ENCODE measurements at places on chromosomes 5 and 9.
A peak's percentile ranks its signal among the peaks of the same experiment; 100 is the strongest.

- no peak for DNase-seq
These were observed 36.7 kb downstream of the DOCK8 start for GRCh38 chr9:251398-251797.

DNA sequence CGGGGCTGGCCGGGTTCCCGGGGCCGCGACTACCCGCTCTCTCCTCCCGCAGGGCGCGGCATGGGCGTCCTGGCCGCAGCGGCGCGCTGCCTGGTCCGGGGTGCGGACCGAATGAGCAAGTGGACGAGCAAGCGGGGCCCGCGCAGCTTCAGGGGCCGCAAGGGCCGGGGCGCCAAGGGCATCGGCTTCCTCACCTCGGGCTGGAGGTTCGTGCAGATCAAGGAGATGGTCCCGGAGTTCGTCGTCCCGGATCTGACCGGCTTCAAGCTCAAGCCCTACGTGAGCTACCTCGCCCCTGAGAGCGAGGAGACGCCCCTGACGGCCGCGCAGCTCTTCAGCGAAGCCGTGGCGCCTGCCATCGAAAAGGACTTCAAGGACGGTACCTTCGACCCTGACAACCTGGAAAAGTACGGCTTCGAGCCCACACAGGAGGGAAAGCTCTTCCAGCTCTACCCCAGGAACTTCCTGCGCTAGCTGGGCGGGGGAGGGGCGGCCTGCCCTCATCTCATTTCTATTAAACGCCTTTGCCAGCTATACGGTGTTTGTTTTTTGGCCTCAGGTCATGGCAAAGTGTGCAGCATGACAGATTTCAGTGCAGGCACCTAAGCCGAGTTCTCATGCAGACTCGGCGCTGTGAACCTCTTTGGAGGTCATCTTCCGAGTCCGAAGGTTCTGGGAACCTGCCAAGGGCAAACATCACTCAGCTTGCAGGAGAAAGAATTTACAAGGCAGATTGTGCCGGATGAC lies 516 bp downstream of the MRPL41 start:
- DNase-seq: no peak

DNA sequence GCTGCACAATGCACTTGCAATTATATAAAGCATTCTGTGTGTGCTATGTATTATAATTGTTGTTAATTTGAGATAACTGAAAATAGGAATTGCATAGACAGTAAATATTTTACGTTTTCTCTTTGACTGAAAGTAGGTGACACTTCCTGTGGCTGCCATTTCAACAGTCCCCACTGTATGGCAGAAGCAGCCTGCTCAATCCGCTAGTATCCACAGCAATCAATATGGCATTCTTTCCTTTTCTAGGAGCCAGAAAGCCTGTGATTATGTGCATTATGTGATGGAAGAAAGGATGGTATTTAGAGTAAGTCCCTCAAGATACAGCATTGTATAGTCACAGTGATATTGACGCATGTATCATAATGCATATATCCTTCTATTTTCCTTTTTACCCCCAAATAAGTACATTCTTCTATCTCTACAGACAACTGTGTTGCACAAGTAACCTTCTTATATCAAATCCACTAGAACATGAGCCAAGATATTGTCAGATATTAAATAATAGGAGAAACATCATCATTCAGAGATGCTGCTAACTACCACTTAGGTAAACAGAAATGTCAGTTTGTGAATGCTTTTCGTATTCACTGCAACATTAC lies 59.7 kb downstream of the CARTPT start:
- peak; percentile 52 for DNase-seq

- DNase-seq: peak; percentile 21
These were observed 28.0 kb downstream of the MARCHF3 start for GRCh38 chr5:127002390-127002789.

GRCh38 chr5:43192558-43193180 lies 644 bp downstream of the NIM1K start:
- peak; percentile 39 for DNase-seq

DNA sequence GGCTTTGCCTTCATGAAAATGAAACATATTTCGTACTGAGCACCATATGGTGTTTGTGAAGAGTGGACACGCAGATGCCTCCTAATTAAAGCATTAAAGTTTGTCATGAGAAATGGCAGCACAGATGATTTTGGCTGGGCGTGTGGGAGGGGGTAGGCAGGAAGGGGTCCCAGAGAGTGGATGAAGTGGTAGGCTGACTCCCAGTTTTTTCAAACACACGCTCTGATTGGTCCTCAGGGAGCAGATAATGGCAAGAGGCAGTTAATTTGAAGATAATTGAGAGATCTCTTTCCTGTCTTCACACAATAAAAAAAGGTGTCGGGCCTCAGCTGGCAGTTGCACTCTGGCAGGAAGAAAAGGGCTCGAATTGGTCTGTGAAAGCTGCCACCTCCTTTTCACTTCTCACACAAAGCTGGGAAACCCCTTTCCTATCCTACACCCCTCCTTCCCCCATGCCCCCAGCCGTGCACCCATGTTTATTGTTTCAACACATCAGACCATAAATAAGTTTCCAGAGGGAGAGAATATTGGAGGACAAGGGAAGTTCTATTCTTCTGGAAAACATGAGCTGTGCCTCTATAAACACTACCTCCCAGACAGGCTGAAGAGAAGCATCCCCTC lies 429.6 kb downstream of the ARHGEF28 start:
- DNase-seq: no peak

DNA sequence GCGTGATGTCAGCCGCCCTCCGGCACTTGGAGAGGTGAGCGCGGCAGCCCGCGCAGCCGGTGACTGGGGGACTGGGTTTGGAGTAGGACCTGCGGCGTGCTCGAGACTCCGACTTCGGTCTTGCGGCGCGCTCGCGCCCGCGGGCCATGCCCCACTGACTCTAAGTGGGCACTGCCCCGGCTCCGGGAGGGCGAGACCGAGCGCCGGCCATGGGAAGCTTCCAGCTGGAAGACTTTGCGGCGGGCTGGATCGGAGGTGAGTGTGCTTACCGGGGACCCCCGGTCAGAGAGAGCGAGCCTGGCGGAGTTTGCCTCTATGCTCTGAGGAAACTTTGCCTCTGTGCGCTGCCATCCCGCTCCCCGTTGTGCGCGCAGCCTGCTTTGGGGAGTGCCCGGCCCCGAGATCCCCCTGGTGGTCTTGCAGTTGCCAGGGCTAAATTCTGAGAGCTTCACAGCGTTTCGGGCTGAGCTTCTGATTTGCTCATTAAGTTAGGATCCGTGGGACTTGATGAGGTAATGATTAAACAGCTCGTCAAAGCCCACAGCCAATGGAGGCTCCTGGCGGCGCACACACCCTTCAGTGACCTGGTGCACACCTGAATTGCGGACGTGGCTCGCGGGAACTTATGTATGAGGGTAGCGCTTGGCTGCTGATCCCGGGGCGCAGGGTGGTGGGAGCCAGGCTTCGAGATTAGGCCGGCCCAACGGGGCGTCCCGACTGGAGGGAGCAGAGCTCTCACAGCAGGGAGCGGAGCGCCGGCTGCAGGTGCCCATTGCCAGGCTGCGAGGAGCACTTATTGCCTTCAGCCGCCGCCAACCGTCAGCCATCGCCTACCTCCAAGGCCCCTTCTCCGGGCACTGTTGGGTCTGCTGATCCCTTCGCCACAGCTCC lies at the start of gene SLC25A48:
TSS of gene SLC25A48 (plus strand) at position 25 of the 891 bp plus-strand sequence. CDS start at position 210, 185 bp downstream.
- peak; percentile 80 for DNase-seq

- no peak for DNase-seq
These were observed 40.5 kb downstream of the DAB2IP start for GRCh38 chr9:121691890-121692289.

DNA sequence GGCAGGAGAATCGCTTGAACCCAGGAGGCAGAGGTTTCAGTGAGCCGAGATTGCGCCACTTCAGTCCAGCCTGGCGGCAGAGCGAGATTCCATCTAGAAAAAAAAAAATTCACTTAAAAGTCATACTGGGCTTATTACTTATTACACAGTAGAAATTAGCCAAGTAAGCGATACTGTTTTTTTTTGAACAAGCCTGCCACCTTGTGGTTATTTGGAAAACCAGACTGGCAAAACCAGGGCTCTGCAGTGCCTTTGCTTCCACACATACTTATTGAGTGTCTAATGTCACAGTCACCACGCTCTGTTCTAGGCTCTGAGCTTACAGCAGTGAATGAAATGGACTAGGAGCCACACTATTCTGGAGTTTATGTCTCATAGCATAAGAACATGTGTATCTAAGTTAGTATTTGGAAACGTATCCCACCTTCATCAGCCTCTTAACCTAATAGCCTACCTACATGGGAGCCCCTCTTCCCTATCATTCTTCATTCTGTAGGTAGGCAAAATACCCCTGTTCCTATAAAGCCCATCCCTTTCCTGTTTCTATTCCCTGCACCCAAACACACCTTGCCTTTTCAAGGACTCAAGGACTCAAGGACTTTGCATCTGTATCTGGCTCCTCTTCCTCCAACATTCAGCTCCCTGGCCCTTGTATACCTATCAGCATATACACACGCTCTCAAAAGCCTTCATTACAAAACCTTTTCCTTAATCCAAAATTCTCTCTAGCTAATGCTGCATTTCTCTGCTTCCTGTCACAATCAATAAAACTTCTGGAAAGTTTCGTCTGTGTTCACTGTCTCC lies 13.9 kb upstream of the BASP1 start:
- peak; percentile 71 for DNase-seq

GRCh38 chr5:112549605-112550166 lies 130.6 kb upstream of the EPB41L4A start:
- DNase-seq: no peak

- no peak for DNase-seq
These were observed 58.4 kb upstream of the TRIM32 start for GRCh38 chr9:116628716-116629115.

DNA sequence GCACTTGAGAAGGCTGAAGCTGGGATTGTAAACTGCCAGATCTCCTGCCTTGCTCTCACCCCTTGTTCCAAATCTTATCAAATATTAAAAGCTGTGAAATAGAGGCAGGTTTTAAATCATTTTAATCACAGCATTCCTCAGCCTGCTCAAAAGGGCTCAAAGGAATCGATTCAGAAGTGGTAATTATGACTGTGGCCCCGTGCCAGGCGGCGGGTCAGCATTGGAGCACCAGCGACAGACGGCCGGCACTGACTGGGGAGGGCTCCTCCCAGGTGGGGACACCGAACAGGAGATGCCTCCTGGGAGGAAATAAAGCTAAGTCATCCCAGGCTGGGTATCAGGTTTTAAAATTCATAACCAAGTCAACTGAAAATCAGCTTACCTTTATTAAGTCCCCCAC lies 66.7 kb downstream of the KCNIP1 start:
- no peak for DNase-seq

DNA sequence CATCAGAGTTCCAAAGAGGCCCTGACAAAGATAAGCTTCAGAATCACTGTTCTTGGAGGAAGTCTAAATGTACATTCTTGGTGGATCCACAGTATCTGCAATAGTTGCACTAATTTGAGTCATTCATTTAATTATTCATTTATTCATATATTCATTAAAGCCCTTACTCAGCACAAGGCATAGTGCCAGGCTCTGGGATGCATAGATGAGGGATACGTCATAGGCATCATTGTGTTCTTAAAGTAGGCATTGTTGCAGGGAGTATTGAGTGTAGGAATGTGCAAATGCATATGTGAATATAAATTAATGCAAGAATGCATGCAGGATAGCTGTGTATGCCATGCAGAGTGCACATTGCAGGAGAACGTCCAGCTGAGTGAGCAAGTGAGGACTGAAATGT lies 100.7 kb downstream of the DRD1 start:
- DNase-seq: no peak

GRCh38 chr5:78718824-78719223 lies 70.3 kb upstream of the LHFPL2 start:
- DNase-seq: no peak
